ENCODE measurements at places on chromosomes 2 and 18. TPM values are rescaled to one million over a fixed set of nuclear protein-coding genes. Genes with fewer than 3 reads are reported as not detected.

- H3K27ac ChIP-seq, result no peak overlapping the region
- peaks cover 2% of the 10 kb centered on the region for H3K27me3 ChIP-seq
- H3K4me1 ChIP-seq, result no peaks in the 10 kb centered on the region
- no peak overlapping the region for H3K4me3 ChIP-seq
- peaks cover 2% of the 10 kb centered on the region for H3K36me3 ChIP-seq
- no peak for DNase-seq
Measured at GRCh38 chr2:119680457-119681202, 1.6 kb downstream of the TMEM177 start.

GRCh38 chr2:151476287-151476686, 66.6 kb downstream of the RIF1 start:
- no peaks in the 10 kb centered on the region for H3K36me3 ChIP-seq
- H3K4me3 ChIP-seq, result no peak overlapping the region
- H3K27ac ChIP-seq, result no peak overlapping the region
- H3K4me1 ChIP-seq, result no peaks in the 10 kb centered on the region

DNA sequence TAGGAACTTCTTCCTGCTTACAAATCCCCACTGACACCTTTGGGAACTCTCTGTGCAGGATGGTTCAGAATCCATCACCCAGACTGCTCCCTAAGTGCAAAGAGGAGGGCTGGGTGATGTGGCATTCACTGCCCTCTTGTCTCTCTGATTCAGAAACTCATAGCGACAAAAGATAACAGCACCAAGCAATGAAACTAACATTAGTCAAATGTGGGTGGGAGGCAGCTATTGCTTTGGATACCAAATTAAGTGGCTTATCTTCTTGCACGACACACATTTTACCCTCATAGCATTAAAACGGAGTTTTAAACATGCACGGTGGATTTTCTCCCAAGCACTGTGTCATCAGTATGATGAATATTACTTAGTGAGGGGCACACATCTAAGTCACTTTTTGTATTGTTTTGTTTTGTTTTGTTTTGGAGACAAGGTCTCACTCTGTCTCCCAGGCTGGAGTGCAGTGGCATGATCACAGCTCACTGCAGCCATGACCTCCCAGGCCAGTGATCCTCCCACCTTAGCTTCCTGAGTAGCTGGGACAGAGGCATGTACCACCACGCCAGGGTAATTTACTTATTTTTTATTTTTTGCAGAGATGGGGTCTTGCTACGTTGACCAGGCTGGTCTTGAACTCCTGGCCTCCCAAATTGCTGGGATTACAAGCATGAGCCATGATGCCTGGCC, 40.9 kb upstream of the NEB start:
- H3K4me3 ChIP-seq, result no peak overlapping the region
- peak; percentile 60 for DNase-seq
- H3K27ac ChIP-seq, result peak overlapping the region; percentile 41
- no peaks in the 10 kb centered on the region for H3K27me3 ChIP-seq
- no peaks in the 10 kb centered on the region for H3K36me3 ChIP-seq

DNA sequence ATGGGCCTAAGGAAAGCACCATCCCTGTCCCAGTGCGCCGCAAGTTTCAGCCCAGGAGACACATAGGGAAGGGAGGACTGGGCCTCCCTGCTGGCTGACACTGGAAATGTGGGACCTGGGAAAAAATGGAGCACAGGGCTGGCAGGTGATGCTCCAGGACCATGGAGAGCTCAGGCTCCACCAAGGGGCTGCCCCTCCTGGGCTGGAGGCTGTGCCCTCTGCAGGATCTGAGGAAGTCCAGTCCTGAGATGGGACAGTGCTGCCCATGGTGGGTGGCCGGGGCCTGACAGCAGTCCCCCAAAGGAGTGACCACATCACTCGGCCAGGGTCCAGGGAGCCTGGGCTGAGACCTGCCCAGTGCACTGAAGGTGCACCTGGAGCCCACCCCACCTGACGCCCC, 108.6 kb upstream of the TEKT4 start:
- DNase-seq, result no peak
- H3K4me1 ChIP-seq, result no peaks in the 10 kb centered on the region
- no peak overlapping the region for H3K27ac ChIP-seq
- H3K4me3 ChIP-seq, result no peak overlapping the region

DNA sequence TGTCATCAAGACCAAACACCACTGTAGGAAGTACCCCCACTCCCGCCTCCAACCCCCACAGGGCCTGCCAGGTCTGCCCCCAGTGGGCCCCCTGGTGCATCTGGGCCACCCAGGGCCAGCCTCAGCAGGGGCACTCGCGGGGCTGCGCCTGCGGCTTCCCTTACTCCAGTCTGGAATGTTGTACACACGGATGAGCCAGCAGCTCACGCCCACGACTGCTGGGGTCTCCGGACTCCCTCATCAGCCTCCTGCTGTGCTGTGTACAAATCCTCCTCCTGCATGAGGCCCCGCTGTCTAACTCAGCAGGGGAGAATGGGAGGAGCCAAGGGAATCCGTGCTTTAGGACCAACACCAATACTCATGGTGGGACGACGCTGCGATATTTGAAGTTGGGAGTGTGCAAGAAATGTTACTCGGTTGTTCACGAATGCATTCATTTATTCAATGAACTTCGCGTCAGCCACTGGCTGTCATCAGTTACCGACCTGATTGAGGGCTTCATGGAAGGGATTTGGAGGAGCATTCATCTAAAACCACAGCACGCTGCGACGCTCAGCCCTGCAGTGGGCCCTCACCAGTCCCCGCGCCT, 654 bp upstream of the ASB1 start:
- peaks cover 3% of the 10 kb centered on the region for H3K36me3 ChIP-seq
- DNase-seq, result peak; percentile 40
- H3K27ac ChIP-seq, result peak overlapping the region; percentile 94
- H3K4me3 ChIP-seq, result peak overlapping the region; percentile 87
- no peaks in the 10 kb centered on the region for H3K27me3 ChIP-seq
- H3K4me1 ChIP-seq, result peaks cover 26% of the 10 kb centered on the region

DNA sequence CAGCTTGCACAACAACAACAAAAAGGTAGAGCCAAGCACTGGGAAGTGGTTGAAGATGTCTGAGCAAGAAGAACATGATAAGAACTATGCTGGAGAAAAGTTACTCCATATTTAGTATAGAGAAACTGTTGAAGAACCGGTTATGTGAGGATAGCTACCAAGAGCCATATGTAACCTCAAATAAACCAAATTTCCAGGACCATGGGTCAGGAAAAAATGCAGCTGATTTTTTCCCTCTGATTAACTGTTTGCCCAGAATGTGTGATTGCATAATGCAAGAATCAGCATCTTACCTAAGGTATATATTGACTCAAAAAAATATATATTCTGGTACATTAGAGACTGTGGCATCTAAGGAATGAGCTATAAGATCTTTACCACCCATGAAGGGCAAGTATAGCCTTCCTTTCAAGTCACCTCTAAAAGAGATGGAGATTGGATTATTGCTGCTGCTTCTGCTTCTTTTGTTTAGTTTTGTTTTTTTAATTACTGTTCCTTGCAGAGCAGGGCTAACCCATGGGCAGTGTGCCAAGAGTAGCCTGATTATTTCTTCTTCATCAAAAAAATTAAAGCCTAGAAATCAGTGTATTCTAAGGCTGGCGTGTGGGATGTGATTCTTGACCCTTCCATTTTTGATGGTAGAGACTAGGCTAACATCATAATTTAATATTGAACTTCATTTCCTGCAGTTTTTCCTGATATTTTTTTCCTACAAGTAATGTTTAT, 76.9 kb upstream of the MAP3K20 start:
- no peak for DNase-seq
- H3K4me3 ChIP-seq, result no peak overlapping the region
- H3K36me3 ChIP-seq, result no peaks in the 10 kb centered on the region
- no peaks in the 10 kb centered on the region for H3K27me3 ChIP-seq
- no peak overlapping the region for H3K27ac ChIP-seq

- H3K27ac ChIP-seq, result no peak overlapping the region
- DNase-seq, result peak; percentile 33
- H3K4me3 ChIP-seq, result no peak overlapping the region
Measured at GRCh38 chr2:72278046-72278445, 130.4 kb upstream of the CYP26B1 start.

GRCh38 chr2:43897492-43897891, 58.7 kb downstream of the ABCG8 start:
- no peak overlapping the region for H3K4me3 ChIP-seq
- DNase-seq, result no peak
- H3K36me3 ChIP-seq, result peaks cover 4% of the 10 kb centered on the region

DNA sequence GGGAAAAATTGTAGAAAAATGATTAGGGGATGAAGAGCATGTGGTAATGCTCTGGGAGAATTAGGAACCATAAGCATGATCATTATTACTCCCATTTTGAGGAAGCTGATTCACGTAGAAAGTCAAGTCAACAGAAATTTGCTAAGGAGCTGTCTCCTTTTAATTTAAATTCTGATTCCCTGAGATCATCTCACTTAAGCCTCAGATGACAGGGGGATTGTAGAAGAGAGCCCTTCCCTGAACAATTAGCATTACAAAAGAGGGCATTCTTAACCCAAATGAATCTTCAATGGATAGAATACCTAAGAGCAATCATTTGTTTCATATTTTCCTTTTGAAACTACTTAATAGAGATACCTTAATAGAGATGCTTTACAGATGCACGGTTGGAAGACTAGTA, 267.9 kb downstream of the NYAP2 start:
- H3K4me1 ChIP-seq, result no peaks in the 10 kb centered on the region
- no peak for DNase-seq
- H3K4me3 ChIP-seq, result no peak overlapping the region
- no peak overlapping the region for H3K27ac ChIP-seq
- no peaks in the 10 kb centered on the region for H3K27me3 ChIP-seq
- H3K36me3 ChIP-seq, result no peaks in the 10 kb centered on the region

- no peak overlapping the region for H3K4me3 ChIP-seq
- H3K4me1 ChIP-seq, result no peaks in the 10 kb centered on the region
- no peaks in the 10 kb centered on the region for H3K27me3 ChIP-seq
- no peak for DNase-seq
- no peak overlapping the region for H3K27ac ChIP-seq
Measured at GRCh38 chr2:157911246-157911645, 35.1 kb upstream of the ACVR1 start.

DNA sequence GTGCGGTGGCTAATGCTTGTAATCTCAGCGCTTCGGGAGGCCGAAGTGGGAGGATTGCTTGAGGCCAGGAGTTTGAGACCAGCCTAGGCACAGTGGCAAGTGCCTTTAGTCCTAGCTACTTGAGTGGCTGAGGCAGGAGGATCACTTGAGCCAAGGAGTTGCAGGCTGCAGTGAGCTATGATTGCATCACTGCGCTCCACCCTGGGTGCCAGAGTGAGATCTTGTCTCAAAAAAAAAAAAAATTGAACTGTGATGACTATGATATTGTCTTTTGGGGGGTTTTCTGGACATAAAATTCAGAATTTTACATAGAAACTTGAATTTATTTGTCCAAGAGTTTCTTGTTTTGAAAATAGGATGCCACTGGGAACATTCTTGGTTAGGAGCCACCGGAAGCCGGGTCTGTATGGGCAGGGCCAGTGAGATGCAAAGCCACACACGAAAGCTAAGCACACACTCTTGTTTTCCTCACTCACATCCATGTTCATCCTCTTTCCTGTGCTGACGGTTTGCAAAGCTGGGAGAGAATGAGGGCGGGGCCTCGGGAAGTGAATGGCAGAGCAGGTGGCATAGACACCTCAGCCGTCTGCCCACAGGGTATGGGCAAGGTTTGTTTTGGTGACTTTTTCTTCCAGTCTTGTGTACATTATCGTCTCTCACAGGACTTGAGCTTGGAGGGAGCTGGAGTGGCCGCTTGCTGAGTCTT, 12.6 kb downstream of the AGAP1 start:
- H3K27me3 ChIP-seq, result no peaks in the 10 kb centered on the region
- no peak overlapping the region for H3K27ac ChIP-seq
- H3K4me1 ChIP-seq, result peaks cover 14% of the 10 kb centered on the region
- no peak overlapping the region for H3K4me3 ChIP-seq
- H3K36me3 ChIP-seq, result no peaks in the 10 kb centered on the region

- DNase-seq, result no peak
- H3K4me1 ChIP-seq, result peaks cover 2% of the 10 kb centered on the region
- peaks cover 2% of the 10 kb centered on the region for H3K27me3 ChIP-seq
- no peaks in the 10 kb centered on the region for H3K36me3 ChIP-seq
- no peak overlapping the region for H3K4me3 ChIP-seq
- no peak overlapping the region for H3K27ac ChIP-seq
Measured at GRCh38 chr2:23350041-23350791, 34.8 kb upstream of the KLHL29 start.

- H3K36me3 ChIP-seq, result no peaks in the 10 kb centered on the region
- H3K4me1 ChIP-seq, result no peaks in the 10 kb centered on the region
- H3K27me3 ChIP-seq, result no peaks in the 10 kb centered on the region
Measured at GRCh38 chr2:47782671-47783485, at the start of gene MSH6. TSS of gene MSH6 (plus strand) at chr2:47783145. CDS start at chr2:47783234, 89 bp downstream.

GRCh38 chr2:32622570-32623310, 5.1 kb upstream of the TTC27 start:
- H3K27ac ChIP-seq, result no peak overlapping the region
- DNase-seq, result no peak
- H3K36me3 ChIP-seq, result no peaks in the 10 kb centered on the region
- no peak overlapping the region for H3K4me3 ChIP-seq

DNA sequence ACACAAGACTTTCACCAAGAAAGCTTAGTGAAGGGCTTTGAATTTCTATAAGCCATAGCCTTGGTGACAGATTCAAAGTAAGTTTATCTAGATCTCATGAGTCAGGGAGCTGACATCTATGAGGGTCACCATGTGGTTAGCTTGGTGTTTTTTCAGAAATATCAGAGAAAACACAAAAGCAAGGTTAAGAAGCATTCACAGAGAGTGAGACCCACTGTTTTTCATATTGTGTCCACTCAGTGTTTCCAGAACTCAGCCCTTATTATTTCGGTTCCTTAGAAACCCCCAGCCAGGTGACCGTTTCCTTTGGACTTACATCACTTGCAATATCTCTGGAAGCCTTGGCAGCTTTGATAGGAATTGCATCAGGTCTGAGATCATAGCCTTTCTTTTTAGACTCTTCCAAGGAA, 76.6 kb downstream of the NEB start:
- no peaks in the 10 kb centered on the region for H3K27me3 ChIP-seq
- H3K4me3 ChIP-seq, result no peak overlapping the region
- no peak overlapping the region for H3K27ac ChIP-seq

GRCh38 chr2:359047-359446, 71.2 kb upstream of the ALKAL2 start:
- no peak for DNase-seq
- H3K27ac ChIP-seq, result no peak overlapping the region
- H3K4me3 ChIP-seq, result no peak overlapping the region

Gene ZAP70
- polyA plus RNA-seq, result not detected

Gene VSNL1
- 3.9 TPM for polyA plus RNA-seq

Gene AMER3
- polyA plus RNA-seq, result not detected

Gene PAIP2B
- 0.16 TPM for polyA plus RNA-seq

Gene OSR1
- 11.3 TPM for polyA plus RNA-seq

Gene COLEC12
- 44.1 TPM for polyA plus RNA-seq

Gene NETO1
- 0.06 TPM for polyA plus RNA-seq

Gene SERPINB10
- 0.08 TPM for polyA plus RNA-seq

Gene ACOXL
- not detected for polyA plus RNA-seq
